ENCODE measurements at places on chromosomes 7 and 10. TPM values are rescaled to one million over a fixed set of nuclear protein-coding genes. Genes with fewer than 3 reads are reported as not detected.

Gene RBM17
- 29.5 TPM for total RNA-seq

Gene PPP1R17
- total RNA-seq = not detected

Gene TEX47
- total RNA-seq = not detected

Gene BAIAP2L1
- 0.25 TPM for total RNA-seq

DNA sequence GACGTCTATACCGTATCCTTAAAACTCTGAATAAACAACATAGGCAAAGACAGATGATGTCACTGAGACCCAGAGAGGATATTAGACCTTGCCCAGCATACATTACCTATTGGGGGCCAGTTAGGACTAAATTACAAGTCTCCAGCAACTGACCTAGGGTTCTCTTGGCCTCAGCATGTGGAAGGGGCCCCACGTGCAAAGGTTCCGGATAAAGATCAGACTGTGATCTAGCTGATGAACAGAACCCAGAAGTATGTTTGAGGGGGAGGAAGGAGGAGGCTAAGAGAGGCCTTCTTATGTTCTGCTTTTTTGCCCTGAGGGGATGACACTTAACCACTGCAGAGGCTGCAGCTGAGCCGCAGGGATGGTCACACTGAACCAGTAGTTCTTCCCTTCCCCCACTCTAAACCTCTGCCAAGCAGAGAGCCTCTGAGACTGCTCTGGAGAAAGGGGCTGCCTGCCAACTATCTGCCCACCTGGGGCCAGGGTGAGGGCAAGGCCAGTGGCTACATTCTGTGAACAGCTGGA is 24.0 kb upstream of the KMT2C start:
- no peak for DNase-seq

DNA sequence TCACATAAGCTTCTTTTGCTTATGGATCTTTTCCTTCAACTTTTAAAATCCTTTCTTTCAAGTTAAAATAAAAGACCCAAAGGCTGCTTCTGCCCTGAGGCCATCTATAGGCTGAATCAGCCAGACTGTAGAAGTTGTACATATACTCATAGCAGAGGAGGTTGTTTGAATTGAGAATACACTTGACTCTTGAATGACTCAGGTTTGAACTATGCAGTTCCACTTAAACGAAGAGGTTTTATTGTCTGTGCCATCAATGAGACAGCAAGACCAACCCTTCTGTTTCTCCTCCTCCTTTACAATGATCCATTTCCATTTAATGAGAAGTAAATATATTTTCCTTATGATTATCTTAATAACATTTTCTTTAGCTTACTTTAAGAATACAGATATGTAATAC is 5.8 kb downstream of the ZNF365 start:
- DNase-seq = no peak

DNA sequence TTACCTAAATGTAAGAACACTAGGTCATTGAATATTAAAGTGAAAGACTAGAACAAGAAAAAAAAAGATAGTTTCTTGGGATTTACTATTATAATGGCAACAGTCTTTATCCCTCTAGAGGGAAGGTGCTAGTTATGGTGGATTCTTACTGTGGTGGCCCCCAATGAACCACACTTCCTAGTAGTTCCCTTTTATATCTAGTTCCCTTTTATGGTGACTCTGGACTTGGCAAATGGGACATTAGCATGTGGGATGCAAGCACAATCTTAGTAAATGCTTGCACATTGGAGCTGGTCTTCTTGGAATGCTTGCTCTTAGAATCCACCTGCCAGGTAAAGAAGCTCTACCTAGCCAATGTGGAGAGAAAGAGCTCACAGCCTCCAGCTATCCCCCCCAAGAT is 430.2 kb downstream of the LRMDA start:
- DNase-seq = no peak

GRCh38 chr7:121219026-121219425 is 109.8 kb upstream of the WNT16 start:
- no peak for DNase-seq

DNA sequence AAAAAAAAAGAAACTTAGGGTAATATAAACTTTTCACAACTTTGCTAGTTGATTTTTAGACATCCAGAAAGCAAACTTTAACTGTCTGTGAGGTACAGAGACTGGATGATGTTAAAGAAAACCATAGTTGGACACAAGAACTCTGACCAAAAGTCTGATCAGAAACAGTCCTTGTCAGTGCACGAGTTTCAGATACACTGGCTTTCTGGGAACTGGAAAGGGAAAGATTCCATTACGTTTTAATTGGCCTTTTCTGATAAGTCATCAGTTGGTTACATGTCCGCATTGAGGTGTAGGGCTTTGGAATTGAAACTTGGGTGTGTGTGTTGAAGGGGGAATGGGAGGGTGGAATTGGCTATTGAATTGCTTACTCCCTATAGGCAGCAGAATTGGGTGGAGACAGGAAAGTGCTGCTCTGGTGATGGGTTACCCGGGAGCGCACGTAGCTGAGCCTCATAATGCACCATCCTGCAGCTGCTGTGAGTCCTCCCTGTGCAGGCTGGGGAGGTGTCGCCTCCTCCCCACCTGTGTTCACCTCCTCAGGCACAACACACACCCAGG is 59.9 kb downstream of the DAGLB start:
- no peak for DNase-seq
